ENCODE measurements at places on chromosomes 7 and 10.

- DNase-seq = no peak
Measured at GRCh38 chr10:24552346-24553016, 171.2 kb downstream of the ARHGAP21 start.

DNA sequence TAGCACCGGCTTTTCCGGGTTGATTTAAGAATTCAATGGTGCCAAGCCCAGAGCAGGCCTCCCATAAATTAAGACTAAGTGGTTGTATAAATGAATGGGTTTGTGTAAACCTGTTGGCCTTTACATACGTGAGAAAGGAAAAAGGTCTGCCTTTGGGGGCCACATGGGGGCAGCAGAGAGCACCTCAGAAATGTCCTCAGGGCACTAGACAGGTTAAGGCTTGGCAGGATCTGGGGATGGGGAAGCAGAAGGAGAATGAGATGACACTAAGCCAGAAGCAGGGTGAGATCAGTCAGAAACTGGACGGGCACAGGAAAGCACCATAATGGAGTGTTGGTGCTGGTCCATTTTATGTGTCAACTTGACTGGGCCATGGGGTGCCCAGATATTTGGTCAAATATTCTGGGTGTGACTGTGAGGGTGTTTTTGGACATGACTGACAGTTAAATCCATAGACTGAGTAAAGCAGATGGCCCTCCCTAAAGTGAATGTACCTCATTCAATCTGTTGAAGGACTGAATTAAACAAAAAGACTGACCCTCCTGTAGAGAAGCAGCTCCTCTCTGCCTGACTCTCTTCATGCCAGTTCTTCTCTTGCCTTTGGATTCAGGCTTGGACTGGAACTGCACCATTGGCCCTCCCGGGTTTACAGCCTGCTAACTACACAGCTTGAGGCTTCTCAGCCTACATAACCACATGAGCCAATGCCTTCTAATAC lies 58.9 kb downstream of the FRMPD2 start:
- no peak for DNase-seq

- no peak for DNase-seq
Measured at GRCh38 chr7:45684910-45685618, 110.9 kb downstream of the ADCY1 start.

DNA sequence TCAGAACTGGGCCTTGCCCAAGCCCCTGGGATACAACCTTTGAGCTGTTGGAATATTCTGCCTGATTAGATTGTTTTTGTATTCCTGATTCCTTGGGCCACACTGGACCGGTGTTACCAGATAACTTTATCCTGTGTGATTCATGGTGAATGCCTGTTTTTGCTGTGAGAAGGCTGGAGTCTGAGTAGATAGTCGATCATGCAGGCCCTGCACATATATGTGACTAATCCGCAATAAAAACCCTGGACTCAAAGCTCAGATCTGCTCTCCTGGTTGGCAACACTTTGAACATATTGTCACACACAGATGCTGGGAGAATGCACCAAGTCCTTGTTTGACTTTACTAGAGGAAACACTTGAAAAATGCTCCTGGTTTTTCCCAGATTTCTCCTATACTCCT lies 183.9 kb upstream of the MBL2 start:
- no peak for DNase-seq

GRCh38 chr10:85645926-85646711 lies 720.5 kb downstream of the GRID1 start:
- no peak for DNase-seq

DNA sequence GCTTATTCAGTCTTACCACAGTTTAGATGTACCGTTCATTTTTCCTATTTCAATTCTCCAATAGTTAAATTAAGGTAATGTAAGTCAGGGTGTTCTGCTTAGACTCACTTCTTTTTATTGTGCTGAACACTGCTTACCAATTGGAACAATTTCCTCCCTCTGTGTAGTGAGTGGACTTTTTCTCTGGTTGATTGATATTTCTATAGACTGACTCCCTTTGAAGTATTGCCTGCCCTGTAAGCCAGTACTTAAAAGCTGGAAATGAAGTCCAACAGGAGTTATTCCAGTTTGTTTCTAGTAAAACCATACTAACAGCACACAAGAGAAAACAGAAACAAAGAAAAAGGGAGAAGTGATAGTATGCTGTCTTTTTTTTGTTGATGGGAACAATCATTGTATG lies 1674.9 kb downstream of the REEP3 start:
- DNase-seq = no peak

DNA sequence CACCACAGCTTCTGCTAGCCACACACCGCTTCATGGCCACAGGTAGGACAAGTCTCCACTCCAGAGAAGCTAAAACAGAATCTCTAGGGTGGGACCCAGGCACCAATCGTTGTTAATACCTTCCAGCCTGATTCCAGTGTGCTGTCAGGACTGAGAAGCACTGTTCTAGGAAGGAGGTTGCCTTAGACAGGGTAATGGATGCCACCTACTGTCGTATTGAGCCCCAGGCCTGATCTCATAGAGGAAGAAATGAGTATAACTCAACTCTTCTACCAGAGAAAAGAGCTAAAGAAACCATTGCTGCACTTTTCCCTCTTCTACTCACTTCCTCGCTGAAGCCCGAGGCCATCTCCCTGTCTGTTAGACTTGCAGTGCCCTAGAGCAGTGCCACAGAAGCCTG lies 31.8 kb downstream of the CNNM1 start:
- DNase-seq = no peak

GRCh38 chr10:113631684-113632367 lies 32.0 kb downstream of the NRAP start:
- DNase-seq = no peak

DNA sequence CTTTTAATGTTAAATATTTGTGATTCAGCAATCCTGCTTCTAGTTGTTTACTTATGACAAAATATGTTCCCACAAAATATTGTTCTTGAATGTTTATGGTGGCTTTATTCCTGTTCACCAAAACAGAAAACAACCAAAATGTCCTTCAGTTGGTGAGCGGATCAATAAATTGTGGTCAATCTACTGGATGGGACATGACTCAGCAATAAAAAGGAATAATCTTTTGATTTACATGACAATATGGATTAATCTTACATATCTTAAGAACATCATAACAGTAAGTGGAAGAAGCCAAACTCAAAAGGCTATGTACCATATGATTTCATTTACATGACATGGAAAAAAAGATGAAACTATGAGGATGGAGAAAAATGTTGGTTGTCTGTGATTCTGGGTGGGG lies 691.3 kb upstream of the GHITM start:
- no peak for DNase-seq

DNA sequence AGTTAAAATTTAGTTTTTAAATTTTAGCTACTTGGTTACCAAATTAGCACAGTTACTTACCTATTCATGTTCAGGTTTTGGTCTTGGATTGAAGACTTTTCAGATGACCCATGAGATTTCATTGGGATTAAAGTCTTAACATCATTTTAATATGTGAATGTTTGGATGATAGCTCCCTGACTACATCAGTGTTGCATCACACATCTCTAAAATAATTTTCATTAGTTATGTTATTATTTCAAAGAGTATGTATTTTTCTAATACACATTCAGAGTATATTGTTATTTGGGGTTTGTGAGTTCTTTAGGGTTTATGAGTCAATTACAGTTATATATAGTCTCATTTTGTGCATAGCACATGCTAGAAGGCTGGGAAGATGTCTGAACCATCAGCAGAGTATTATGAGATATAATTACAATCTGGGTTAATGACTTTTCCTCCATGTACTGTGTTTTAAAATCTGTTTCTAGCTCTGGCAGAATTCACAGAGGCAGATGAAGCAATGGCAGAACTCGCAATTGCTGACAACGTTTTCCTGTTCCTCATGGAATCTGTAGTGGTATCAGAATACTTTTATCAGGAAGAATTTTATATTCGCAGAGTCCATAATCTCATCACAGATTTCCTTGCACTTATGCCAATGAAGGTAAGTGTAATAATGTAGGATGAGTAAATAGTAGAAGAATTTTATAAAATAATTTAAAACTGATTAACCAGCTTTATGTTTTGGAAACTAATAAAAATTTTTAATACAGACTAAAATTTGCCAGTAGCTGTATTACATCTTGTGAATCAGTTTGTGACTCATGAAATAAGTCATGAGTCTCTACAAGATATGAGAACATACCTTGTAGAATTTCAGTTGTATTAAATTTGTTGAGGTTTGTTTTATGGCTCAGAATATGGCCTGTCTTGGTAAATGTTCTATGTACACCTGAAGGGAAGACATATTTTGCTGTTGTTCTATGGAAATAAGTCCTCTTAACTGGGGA lies 26.9 kb downstream of the NUP205 start:
- DNase-seq = no peak

DNA sequence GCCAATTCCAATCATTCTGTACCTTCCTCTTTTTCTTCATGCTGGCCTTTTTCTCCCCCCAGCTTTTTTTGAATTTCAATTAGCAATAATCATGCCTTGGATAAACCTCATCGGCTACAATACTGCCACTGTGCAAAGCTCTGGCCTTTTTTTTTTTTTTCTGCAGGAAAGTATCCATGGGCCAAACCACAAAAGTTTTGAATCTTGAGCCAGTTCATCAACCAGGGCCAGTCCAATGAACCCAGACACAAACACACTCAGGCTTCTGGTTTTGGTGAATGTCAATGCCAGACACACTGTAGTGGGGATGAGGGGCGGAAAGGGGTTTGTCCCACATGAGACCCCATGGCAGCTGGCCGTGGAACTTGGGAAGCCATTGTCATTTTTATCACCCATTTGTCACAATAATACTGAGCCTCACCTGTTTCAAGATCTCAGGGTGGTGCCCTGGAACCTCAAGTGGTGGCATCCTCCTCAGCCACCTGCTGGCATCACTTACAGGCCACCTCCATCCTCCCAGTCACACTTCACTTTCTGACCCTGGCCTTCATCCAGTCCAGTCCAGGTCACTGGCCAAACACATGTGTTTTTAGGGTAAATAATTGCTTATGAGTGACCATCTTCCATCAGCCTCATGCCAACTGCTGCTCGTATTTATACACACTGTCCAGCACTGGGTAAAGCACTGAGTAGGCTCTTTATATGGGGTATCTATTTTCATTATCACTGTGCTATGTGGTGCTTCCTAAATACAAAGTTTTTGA lies 40.8 kb upstream of the TSPAN33 start:
- no peak for DNase-seq

GRCh38 chr7:44463169-44463808 lies 27.2 kb downstream of the NUDCD3 start:
- no peak for DNase-seq

GRCh38 chr10:99337311-99337811 lies 8.2 kb downstream of the CNNM1 start:
- DNase-seq = no peak

GRCh38 chr10:61742812-61743211 lies 80.1 kb downstream of the CABCOCO1 start:
- no peak for DNase-seq

DNA sequence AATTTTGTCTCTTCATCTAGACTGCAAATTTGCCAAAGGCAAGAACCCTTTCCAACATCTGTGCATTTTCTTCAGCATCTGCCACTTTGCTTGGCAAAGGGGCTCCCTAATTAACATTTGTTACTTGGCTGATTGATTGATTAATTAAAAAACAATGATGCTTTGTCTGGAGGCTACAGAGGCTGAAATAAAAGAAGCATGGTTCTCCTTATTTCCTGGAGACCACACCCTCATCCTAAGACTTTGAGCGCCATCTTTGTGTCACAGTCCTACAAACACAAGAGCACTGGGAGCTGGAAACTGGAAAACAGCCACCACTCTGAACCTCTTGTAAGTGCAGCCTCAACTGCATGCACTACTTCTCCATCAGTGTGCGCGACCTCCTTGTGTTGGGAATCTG lies 189.2 kb downstream of the C7orf25 start:
- DNase-seq = no peak

- DNase-seq = no peak
Measured at GRCh38 chr10:113087165-113088029, 137.3 kb downstream of the TCF7L2 start.

- no peak for DNase-seq
Measured at GRCh38 chr7:52586704-52587103, 448.7 kb upstream of the POM121L12 start.

- DNase-seq = no peak
Measured at GRCh38 chr10:79316671-79317431, 30.4 kb upstream of the PPIF start.

DNA sequence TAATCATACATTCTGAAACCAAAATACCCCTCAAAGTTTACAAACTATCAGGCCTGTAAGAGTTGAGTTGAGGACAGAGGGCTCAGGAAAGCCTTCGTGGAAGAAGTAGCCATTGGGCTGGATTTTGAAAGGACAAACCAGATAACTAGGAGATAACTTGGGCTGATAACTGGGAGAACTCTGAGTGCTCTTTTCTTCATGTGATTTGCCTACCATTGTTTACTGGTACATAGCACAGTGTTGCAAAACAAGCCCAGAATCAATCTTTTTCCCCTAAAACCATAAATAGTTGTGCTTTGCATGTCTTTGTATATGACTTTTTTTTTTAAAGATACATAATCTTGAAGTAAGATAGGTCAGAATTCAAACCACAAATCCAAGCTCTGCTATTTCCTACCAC lies 106.7 kb upstream of the ITGB1 start:
- DNase-seq = no peak

GRCh38 chr10:87860816-87861403 lies 2.4 kb downstream of the KLLN start:
- no peak for DNase-seq

DNA sequence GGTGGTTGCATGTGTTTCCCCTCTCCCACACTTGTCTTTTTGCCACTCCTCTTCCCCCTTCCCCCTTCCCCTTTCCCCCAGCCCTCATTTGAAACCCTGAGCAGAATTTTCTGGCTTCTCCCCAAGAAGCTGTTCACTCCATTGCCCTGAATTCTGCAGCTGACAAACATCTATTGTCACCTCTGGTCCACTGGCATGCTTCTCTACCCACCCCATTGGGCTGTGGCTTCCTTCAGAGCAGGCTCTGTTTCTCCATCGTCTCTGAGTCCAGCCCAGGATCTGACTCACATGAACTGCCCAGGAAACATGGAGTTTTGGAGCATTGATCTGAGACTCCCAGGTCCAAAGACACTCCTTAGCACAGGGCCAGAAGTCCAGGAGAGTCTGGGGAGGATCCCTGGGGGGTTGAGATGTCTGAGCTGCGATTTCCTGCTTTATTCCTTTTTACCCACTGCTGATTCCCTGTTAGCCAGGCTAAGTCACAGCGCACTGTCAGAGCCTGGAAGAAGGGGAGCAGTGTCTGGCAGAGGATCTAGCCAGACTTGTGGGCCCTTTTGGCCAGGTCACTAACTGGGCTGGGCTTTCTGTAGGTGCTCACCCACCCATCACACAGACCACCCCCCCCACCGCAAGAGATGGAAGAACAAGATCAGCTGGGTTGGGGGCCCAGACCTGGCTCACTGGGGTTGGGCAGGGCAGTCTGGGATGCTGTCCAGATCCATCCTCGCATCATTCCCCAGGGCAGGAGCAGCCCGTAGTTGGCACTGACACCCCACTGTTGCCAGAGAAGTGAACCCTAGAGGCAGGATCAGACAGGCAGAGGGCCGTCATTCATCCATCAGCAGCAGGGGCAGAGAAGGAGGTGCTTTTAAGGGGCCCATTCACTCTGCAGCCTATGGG lies 3.5 kb downstream of the CHAT start:
- DNase-seq = no peak

GRCh38 chr10:5816170-5816569 lies 2.9 kb upstream of the GDI2 start:
- no peak for DNase-seq

GRCh38 chr10:133359972-133360610 lies 2.3 kb upstream of the FUOM start:
- DNase-seq = no peak

Measured in activated naive CD8-positive, alpha-beta T cell treated with anti-CD3 and anti-CD28 coated beads, Interleukin-2, amount 50 U/mL, for 16 hours (primary cell).